NCI-H1417 (cell line): ENCODE measurements at places on chromosomes 16 and 17.

DNA sequence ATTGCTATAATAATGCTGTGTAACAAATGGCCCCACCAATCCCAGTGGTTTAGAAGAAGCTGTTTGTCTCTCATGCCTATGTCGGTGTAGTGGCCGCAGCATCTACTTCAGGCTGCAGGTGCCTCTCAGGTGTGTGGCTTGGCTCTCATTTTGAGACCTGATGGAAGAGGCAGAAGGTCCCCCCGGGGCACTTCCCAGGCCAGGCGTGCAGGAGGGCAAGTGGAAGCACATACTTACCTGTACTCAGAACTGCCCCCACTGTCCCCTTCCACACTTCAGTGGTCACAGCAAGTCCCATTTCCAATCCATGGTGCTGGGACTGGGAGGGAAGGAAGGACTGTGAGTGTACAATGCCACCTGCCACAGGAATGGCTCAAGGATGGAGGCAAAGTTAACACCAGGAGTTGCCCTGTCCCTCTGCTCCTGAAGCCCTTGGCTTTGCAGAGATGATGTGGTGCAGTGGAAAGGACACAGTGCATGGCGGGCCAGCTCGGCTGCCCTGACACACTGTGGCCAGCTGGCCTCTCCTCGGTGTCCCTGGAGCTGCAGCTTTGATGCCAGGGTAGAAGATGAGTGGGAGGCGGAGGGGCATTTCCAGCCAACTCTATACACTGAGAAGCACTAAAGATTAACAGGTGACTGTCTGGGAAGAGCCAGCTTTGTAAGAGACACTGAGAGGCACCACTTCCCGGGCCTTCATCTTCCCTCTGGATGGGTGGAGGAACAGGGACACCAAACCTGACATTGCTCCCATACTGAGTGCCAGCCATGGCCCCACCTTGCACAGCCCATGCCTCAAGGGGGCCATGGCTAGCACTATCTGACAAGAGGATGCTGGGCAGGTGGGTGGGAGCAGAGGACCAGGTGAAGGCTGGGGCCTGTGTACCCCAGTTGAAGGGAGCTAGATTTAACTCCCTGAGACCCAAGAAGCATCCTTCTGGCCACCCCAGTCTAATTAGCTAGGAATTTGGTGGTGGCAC lies 105.9 kb downstream of the METRNL start:
- DNase-seq: no peak

DNA sequence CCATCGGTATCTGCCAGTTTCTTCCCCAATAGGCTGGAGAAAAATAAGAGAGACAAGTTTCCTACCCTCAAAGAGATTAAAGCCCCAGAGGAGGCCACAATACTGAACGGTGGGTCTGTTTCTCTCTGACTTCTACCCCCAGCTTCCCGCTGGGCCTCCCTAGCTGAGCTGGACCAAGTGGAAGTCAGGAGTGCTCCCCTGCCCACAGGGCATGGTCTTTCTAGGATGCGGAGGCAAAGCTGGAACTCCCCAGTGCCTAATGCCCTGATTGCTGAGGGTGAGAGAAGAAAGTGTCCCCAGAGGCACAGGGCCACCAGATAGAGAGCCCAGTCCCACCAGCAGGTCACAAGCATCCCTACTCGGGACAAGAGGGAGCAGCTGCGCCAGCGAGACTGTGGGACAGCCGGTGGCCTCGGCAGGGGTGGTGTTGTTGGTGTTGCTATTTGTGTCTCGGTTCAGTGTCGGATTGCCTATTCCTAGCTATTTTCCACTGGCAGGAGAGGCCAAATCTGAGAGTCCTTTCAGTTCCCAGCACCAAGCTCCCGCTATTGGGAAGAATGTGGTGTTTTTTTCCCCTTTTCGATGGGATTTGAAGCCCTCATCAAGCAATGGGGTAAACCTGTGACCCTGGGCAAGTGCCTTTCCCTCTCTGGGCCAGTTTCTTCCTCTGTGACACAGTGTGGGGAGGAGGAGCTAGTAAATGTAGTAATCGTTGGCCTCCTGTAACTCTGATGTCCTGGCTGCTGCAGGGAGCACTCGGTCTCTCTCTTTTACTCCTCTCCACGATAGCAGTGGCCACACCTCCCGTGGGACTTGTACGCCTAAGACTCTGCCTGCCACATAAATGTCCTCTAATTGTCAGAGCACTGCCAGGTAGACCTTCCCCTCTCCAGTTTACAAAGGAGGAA lies 22.5 kb upstream of the TBX2 start:
- no peak for DNase-seq

DNA sequence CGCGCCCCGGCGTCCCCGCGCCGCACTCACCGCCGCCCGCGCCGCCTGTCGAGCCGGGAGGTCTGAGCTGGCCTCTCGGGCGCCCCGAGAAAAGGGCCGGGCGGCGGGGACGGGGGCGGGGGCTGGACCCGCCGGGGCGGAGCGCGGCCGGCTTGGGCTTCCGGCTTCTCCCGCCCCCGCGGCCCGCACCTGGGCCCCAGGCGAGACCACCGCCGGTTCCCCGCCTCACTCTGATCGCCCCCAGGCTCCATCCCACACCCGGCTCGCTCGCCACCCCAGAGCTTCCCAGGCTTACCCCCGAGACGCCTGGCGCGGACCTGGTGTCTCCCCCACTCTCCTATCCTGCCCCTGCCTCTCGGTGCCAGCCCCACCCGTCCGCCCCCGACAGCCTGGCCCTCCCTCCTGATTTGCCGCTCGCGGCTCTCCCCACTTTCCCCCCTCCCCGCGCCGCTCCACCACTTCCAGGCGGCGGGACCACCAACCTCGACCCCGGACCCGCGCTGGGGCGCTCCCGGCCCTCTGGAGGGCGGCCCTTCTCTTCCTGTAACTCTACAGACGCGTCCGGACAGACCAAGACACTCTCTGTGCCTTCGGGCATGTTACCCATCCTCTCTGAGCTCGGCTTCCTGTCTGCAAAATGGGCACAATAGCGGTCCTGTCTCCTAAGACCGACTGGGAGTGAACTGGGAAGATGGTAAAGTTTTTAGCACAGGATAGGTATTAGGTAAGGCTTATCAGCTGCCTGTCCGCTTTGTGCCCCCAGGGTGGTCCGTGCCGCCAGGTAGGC lies at the start of gene LITAF:
Gene LITAF, minus strand, starts transcription at position 64 of the 787 bp plus-strand sequence. CDS start 30,189 bp downstream, outside the sequence.
- DNase-seq: peak; percentile 16

DNA sequence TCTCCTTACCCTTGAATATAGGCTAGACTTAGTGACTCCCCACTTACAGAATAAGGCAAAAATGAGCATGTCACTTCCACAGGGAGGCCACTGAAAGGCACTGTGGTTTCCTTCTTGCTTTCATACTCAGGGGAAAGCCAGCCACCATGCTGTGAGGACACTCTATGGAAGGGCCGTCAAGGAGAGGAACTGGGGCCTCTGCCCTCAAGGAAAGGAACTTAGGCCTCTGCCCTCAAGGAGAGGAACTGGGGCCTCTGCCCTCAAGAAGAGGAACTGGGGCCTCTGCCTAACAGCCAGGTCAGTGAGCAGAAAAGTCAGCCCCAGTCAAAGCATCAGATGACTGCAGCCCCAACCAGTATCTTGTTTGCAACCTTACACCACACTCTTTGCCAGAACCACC lies 30.1 kb downstream of the VPS35 start:
- DNase-seq: no peak

DNA sequence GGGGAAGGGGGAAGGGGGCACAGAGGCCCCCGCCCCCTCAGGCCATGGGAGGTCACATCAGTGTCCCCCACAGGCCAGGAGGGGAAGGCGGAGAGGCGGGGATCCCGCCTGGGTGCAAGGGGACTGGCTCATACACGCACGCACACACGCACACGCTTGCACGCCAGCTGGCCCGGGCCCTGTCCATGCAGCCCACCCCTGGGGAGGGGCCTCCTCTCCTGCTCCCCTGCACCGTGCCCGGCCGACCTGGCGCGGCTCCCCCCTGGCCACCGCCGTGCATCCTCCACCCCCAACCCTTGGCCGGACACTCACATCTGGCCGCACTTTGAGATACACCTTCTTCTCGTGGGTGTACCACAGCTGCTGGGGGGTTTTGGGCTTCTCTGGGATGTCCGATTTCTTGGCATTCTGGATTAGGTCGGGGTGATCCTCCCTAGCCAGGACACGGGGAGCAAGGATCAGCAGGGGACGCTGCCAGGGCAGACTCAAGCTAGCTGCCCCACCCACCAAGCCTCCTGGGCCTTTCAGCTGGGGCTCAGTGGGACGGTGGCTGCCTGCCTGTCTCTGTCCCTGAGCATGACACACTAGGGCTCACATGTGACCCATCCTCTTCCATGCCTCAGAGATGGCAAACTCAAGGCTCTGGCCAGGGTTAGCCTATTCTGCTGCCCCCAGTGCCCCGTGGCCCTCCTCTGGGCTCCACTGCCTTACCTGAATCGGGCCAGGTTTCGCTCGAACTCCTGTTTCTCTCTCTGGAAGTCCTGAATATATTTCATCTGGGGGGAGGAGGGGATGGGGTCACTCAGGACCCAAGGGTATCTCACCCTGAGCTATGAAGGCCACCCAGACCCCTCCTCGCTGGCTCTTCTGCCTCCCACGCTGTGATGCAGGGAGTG lies 6.7 kb downstream of the UBTF start:
- DNase-seq: no peak

GRCh38 chr17:31537565-31538011 lies 146.1 kb downstream of the RAB11FIP4 start:
- no peak for DNase-seq

GRCh38 chr16:72836985-72837384 lies 210.9 kb downstream of the ZFHX3 start:
- DNase-seq: no peak

GRCh38 chr16:64968539-64968938 lies 153.3 kb downstream of the CDH11 start:
- DNase-seq: no peak

- no peak for DNase-seq
Observed at GRCh38 chr17:60356940-60357339, 35.0 kb downstream of the USP32 start.

GRCh38 chr17:80716986-80717719 lies 172.5 kb downstream of the RPTOR start:
- no peak for DNase-seq

DNA sequence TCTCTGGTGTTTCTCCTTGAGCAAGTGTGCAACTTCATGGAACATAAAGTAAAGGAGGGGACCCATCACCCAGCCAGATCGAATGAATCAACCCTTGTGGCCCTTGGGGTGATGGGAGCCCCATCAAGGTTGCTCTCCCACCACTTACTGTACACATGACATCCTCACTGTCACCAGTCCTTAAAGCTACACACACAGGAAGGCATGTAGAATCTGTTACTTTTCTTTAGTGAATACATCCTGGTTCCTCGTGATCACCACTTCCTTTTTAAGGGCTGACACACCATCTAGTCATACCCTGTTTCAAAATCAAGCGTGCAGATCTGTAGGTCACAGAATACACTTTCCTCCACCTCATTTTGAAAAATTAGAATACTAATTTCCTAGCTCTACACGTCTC lies 22.6 kb upstream of the MPHOSPH6 start:
- no peak for DNase-seq

DNA sequence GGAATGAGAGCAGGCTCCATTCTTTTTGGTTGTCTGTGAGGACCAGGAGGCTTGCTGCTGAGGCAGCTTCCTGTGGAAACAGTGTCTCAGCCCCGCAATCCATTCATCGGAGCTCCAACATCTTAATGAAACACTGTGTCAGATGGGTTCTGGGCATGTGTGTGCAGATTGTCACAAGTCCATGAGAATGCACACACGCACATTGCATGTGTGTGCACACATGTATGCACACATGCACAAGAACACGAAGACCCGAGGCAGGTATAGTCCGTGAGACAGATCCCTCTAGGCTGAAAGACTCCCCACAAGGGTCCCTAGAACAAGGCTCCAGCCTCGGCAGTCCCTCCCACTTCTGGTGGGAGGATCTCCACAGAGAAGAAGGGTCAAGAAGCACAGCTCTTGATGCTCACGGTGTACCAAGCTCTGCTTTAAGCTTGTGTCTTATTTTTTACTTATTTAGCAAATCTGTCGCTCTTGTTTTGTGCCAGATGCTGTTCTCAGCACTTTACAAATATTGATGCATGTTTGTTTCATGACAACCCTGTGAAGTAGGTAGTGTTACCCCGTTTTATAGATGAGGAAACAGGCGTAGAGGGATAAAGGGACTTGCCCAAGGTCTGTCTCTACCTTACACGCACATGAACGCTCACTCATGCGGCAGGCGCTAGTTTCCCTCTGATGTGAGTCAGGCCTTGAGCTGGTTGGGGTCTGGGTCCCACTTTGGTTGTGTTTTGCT lies 213.1 kb downstream of the SEC14L1 start:
- DNase-seq: no peak

GRCh38 chr17:37197336-37197735 lies 178.4 kb upstream of the C17orf78 start:
- DNase-seq: no peak

GRCh38 chr17:4003501-4004421 lies 39.5 kb upstream of the ATP2A3 start:
- DNase-seq: no peak

GRCh38 chr16:68072038-68072695 lies 13.0 kb upstream of the NFATC3 start:
- DNase-seq: no peak

- no peak for DNase-seq
Observed at GRCh38 chr16:11100239-11100750, 155.7 kb downstream of the SOCS1 start.

DNA sequence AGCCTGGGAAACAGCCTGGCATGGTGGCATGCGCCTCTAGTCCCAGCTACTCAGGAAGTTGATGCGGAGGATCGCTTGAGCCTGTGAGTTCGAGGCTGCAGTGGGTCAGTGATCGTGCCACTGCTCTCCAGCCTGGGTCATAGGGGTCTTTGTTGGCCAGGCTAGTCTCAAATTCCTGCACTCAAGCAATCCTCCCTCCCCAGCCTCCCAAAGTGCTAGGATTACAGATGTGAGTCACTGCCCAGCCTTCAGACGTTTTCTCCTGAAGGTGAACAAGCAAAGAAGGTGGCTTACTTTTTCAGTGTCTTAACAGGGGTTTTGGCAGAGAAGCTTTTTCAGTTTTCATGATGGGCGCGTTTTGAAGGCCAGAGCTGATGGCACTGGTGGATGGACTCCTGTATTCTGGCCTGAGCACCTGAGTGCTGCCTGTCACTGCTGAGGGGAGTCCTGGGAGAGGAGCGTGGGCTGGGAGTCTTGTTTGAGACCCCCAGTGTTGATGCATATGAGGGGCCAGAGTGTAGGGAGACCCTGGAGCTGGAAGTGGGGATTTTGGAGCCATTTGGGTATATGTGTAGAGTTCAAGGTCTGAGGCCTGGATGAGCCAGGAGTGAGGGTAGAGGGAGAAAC lies 41.4 kb downstream of the FOXK2 start:
- no peak for DNase-seq

DNA sequence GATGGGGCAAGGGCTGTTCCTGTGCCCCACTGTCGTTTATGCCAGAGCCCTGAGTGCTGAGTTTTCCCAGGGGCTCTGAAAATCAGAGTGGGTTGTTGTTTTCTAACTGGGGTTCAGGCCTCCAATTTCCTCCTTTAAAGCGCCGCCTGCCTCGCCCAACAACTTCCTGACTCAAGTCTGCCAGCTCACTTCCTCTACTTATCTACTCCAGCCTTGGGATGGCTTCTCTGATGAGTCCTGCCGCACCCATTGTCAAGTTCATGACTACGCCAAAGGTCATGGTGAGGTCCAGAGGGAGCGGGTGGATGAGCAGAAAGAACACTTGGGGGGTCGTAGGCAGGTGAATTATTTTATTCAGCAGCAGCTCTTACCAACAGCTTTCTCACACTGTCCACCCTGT lies 104.7 kb downstream of the UTP18 start:
- no peak for DNase-seq
